ENCODE measurements at places on chromosomes 7 and 10. TPM values are rescaled to one million over a fixed set of nuclear protein-coding genes. Genes with fewer than 3 reads are reported as not detected.
A peak's percentile ranks its signal among the peaks of the same experiment; 100 is the strongest.

DNA sequence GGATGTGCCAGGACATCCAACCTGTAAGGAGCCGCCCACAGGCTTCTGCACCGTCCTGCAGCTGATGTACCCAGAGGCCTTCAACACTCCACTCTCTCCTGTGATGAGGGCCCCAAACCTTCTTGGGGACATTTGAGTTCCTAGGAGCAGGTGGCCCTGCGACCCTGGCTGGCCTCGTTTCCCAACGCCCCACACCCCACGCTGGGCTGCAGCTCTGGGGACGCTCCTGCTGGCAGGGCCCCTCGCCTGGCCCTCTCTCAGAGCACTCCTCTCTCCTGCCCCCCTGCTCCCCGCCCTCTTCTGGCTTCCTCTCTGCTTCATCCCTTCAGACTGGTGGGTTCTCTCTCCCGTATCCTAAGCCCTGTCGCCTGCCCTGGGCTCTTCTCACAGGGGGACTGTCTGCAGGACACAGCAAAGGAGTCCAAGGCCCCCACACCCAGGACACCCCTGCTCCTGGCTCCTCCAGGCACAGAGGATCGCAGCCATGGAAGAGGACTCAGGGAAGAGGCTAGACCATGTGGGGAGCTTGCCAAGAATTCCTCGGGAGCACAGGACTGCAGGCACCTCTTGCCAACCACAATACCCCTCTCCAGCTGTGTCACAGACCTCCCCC, 541.4 kb downstream of the TCERG1L start:
- no peaks in the 10 kb centered on the region for H3K36me3 ChIP-seq
- H3K4me3 ChIP-seq, result no peak overlapping the region
- DNase-seq, result no peak
- H3K4me1 ChIP-seq, result no peaks in the 10 kb centered on the region

- H3K4me3 ChIP-seq, result no peak overlapping the region
- DNase-seq, result no peak
- H3K27ac ChIP-seq, result no peak overlapping the region
- no peaks in the 10 kb centered on the region for H3K36me3 ChIP-seq
- no peaks in the 10 kb centered on the region for H3K27me3 ChIP-seq
These were observed 5.5 kb upstream of the VGF start for GRCh38 chr7:101170617-101171441.

- no peak overlapping the region for H3K4me3 ChIP-seq
- H3K36me3 ChIP-seq, result no peaks in the 10 kb centered on the region
- no peak overlapping the region for H3K27ac ChIP-seq
- no peaks in the 10 kb centered on the region for H3K27me3 ChIP-seq
- H3K4me1 ChIP-seq, result no peaks in the 10 kb centered on the region
These were observed 539.4 kb upstream of the MGMT start for GRCh38 chr10:128927497-128928161.

DNA sequence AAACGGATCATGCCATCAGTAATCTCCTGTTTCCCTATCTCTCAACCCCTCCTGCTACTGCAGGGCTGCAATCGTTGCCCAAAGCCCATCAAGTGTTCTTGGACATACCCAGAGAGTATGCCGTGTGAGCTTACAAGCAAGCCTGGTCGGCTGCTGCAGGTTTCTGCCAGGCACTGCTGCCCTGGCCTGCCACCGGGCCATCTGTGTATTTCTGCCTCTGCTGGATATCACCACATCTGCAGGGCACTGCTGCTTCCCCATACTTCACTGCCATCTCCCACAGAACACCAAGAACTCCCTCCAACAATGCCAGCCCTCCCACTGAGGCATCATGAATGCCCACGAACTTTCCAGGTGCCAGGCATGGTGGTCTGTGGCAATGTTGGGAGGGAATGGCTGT, 138.2 kb upstream of the SORCS3 start:
- no peaks in the 10 kb centered on the region for H3K27me3 ChIP-seq
- no peak overlapping the region for H3K4me3 ChIP-seq
- no peaks in the 10 kb centered on the region for H3K4me1 ChIP-seq
- no peaks in the 10 kb centered on the region for H3K36me3 ChIP-seq
- H3K27ac ChIP-seq, result no peak overlapping the region
- DNase-seq, result no peak

GRCh38 chr7:28155019-28155660, 25.5 kb downstream of the JAZF1 start:
- peak overlapping the region; percentile 87 for H3K27ac ChIP-seq
- peak; percentile 87 for DNase-seq
- H3K4me1 ChIP-seq, result peaks cover 43% of the 10 kb centered on the region
- no peaks in the 10 kb centered on the region for H3K36me3 ChIP-seq

DNA sequence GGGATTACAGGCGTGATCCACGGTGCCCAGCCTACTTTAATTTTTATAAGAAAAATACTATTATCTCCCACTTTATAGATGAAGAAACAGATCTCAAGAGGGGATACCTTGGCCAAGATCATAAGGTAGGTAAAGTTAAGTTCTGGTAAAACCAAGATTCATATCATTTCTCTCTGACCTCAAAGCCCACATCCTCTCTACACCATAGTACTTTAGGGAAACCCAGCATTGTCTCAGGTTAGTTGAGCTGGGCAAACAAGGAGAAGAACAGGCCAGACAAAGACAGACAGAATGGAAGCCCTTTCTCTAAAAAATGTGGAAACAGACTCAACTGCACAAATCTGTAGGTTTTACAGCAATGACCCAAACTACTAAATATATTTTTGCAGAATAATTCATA, 197.7 kb upstream of the FRMD4A start:
- DNase-seq, result no peak
- H3K27ac ChIP-seq, result no peak overlapping the region
- peaks cover 15% of the 10 kb centered on the region for H3K36me3 ChIP-seq
- H3K4me3 ChIP-seq, result no peak overlapping the region
- no peaks in the 10 kb centered on the region for H3K27me3 ChIP-seq

GRCh38 chr10:96984541-96985131, 152.5 kb downstream of the LCOR start:
- H3K4me3 ChIP-seq, result no peak overlapping the region
- H3K27ac ChIP-seq, result no peak overlapping the region
- H3K4me1 ChIP-seq, result peaks cover 28% of the 10 kb centered on the region
- no peak for DNase-seq
- peaks cover 9% of the 10 kb centered on the region for H3K36me3 ChIP-seq
- no peaks in the 10 kb centered on the region for H3K27me3 ChIP-seq

The STARD3NL gene
- total RNA-seq, result 29.4 TPM

The LRMDA gene
- not detected for total RNA-seq

Measured in Karpas-422 (cell line).